RWPE2 (cell line): ENCODE measurements at places on chromosomes 3 and 15.
A peak's percentile ranks its signal among the peaks of the same experiment; 100 is the strongest.

DNA sequence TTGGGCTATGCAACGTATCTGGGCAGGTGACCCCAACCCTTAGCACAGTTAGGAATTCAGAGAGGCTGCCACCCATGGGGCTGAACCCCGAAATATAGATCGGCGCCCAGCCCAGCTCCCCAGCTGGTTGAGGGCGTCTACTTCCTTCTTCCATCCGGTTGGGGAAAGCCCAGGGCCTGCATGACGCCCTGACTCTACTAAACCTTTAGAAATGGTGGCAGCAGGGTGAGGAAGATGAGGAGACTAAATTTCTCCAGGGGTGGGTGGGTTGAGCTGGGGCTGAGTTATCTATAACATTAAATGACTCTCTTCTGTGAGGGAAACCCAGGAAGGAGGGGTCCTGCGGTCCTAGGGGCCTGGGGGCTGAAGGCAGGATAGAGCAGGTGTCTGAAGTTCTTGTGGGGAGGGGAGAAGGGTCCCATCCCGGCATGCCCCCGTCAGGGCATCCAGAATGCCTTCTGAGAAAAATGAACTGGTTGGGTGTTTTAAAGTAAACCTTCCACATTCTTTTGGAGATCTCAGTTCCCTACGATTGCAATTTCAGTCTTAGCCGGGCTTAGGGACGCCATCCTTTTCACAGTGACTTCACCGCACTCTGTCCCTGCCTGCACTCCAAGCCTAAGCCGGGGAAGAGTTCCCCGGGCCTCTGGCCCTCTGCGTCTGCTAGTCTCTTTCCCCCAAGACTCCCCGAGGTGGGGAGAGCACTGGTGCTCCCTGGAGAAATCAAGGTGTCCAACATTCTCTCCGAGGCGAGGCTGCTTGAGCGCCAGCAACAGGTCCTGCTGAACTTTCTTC, 28.5 kb downstream of the NR2F2 start:
- DNase-seq: no peak

- no peak for DNase-seq
These were observed 65.5 kb downstream of the BBX start for GRCh38 chr3:107588217-107588616.

- no peak for DNase-seq
These were observed 46.2 kb downstream of the C3orf38 start for GRCh38 chr3:88195951-88196434.

DNA sequence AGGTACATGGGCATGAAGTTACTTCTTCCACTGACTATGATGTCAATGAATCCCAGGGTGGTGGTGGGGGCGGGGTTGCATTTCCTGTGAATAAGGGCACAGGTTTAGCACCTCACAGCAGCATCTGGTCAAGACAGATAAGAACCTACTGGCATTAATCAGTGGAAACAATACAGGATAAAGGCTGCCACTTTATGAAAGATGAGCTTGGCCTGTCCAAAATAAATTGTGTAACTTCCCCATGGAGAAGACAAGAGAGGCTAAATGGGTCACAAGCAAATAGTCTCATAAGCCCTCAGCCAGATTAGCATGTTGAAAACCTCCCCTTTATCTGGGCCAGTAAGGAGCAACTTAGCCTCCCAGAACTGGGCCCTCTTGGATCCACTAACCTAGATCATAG, 27.4 kb upstream of the PLSCR2 start:
- DNase-seq: no peak

- no peak for DNase-seq
These were observed 6.1 kb upstream of the PRKCD start for GRCh38 chr3:53154881-53155285.

- no peak for DNase-seq
These were observed 68.9 kb downstream of the ABTB1 start for GRCh38 chr3:127741690-127742089.

DNA sequence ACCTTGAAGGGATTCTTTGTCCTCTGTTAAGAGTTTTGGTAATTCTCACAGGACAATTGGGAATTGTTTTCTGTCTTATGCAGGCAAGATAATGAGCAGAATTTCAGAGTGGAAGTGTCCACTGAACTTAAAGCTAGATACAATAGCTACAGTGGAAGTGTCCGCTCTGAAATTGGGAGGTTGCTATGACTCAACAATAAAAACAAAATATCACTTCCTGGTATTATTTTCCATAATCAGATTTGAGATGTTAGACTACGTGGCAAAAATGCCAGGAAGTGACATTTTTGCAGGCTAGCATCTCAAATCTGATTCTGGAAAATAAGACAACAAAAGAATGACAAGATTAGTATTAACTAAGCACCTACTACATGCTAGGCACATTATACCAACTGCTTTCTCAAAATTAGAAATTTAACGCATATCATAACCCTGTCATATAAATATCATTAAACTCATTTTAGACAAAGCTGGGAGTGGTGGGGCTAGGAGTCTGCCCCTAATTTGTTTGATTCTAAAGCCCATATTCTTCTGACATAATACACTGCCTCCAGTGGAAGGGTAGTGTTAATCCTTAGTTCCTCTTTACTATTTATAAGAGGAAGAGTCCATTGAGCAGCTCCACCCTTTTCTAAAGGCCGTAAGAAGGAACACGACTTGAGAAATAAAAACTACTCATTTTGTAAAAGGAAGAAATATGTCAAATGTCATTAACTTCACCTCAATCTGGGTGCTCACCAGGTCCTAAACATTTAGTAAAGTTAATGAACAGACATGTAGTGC, 266.9 kb upstream of the STT3B start:
- no peak for DNase-seq

DNA sequence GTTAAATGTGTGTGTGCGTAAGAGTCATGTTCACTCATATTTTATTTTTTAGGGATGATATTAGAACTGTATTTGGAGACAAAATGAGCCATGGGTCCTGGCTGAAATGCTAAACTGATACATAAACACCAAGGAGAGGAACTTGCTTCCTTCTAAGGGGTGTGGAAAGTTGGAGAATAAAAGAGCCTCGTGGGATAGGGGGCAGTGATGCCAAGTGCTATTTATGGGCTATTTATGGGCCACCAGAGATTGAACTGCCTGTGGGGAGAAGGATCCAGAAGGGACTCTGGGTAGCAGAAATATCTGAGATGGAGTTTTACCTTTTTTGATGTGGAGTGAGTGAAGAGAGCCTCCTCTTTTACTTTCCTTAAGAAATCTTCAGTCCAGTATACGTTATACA, 1.8 kb upstream of the ARNT2 start:
- DNase-seq: no peak

DNA sequence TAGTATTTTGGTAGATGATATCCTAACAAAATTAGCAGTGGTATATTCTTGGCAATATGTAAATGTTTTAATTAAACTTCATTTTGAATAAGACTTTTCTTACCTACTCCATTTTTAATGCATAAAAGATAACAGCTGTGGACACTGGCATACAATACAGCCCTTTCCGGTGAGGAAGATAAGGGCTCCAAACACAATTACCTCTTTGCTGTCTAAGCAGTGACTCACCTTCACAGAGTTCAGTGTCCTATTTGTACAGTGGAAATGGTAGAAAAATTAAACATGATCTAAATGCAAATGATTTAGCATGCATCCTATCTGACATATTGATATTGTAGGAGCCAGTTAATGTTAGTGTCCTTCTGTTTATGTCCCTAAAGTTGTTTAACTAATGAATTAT, 969.4 kb downstream of the PLOD2 start:
- no peak for DNase-seq

DNA sequence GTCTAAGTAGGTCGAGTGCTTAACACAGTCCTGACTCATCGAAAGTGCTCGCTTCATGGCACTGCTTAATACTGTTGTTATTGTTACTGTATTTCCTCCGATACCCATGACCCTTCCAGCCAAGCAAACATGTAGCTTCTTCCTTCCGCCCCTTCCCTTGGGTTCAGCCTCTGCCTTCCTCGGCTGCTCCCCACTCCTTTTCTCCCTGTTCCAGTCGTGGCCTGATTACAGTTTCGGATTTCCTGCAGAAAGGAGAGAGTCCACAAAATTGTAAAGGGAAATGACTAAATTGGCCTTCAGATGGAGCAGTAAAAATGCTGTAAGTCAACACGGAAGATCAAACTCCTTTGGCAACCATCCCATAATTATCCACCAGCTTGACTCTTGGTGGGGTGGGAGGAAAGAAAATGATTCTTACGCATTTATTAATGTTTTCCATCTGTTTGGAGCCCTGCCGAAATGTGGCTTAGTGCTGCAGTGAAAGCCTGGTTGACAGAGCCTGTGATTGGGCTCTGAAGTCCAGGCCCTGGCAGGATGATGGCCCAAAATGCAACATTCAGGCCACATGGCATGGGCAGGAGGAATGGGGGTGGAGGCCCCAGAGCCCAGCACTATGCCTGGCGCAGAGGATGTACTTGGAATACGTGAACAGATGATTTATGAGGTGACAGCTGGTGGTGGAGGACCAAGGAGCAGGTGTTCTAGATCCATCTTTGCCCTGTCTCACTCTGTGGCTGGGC, 37.6 kb downstream of the FAM3D start:
- DNase-seq: no peak

DNA sequence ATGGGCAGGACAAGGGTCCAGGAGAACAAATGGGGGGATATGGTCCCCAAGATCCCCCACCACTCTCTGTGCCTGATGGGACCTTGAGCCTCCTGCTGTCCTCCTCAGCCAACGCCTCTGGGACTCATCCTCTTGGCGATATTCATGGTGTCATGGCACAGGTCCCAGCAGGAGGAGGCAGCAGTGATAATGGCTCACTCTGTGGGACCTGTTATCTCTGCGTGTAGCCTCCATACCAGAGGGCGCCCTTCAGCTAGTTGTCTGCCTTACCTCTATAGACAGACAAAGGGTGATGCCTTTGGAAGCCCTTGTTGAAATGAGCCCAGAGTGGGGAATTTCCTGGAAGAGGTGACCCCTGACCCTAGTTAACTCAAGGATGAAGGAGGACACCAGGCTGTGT, 7.4 kb downstream of the ZBTB47 start:
- no peak for DNase-seq

DNA sequence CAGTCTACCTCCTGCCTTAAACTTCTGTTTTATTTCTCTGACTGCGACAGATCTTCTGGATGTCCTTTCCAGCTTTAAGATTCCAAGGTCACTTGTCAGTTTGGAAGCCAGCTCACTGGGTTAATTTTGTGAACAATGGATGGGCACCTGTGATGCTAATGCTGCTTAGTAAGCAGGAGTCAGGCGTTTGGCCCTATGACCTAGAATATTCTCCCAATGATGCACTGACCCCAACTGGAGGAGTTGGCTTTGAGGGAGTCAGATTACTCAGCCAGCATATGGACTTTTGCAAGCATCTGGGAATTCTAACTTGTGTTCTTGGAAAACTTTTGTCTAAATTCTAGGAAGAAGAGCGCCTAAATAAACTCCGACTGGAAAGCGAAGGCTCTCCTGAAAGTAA, 28.1 kb downstream of the HACD3 start:
- no peak for DNase-seq

GRCh38 chr3:131907796-131908195, 127.0 kb downstream of the CPNE4 start:
- no peak for DNase-seq

- no peak for DNase-seq
These were observed 209.5 kb upstream of the ST8SIA2 start for GRCh38 chr15:92184142-92184541.

DNA sequence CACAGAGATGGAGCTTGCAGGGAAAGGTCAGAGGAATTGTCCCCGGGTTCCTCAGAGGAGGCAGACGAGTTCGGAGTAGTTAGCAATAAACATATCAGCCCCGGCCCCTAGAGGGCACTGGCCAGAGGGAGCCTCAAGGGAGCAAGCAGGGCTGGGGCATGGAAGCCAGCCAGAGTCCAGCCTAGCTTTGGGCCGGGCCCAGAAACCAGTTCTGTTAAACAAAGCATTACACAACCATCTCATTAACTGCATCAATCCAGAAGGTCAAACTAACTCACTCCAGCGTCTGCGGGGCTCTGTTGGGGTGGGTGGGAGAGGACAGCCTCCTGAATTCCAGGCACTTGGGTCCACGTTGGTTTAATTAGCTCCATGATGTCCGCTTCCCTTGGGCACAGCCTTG, 41.0 kb upstream of the IREB2 start:
- DNase-seq: peak; percentile 54

- DNase-seq: no peak
These were observed 77.8 kb upstream of the LPP start for GRCh38 chr3:188076176-188076575.

DNA sequence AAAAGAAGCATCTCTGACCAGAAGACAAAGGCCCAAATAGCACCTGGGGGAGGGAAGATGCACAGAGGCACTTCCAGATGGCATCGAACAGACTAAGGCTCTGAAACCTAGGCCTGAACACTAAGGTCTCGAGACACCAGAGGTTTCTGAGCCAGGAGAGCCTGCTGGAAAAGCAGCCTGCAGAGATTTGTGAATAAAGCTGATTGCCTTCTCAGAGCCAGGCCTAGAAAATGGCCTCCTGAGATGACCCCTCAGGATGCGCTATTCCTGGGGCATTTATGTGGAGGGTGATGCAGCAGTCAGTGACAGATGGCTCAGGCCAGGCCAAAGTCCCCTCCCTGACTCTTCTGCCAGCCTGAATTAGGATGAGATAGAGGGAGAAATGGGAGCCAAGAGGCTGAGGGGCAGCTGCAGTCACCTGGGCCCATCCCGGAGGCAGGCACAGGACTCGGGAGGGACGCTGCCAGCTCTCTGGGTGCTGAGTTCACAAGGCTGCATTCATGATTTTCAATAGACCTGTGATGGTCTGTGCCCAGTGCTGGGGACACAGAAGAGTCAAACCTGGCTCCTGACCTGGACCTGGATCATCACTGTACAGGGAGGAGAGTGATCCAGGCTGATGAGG, 6.9 kb downstream of the PRSS50 start:
- peak; percentile 19 for DNase-seq

DNA sequence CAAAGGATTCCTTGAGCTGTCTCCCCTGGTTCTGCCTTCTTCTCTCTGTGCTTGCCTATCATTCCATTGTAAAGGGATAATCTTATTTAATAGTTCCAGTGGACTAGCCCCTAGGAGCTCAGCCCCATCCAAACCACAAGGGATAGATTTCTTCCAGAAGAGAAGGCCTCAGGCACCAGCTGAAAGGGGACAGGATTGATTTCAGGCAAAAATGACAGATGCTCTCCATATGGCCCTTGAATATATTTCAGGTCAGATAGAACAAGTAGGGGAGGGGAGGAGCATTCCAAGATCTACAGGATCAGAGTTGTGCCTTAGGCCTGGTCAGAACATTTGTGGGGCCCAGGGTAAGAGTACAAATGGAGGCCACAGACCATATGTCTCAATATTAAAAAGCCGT, 85.3 kb downstream of the RPLP1 start:
- DNase-seq: no peak

DNA sequence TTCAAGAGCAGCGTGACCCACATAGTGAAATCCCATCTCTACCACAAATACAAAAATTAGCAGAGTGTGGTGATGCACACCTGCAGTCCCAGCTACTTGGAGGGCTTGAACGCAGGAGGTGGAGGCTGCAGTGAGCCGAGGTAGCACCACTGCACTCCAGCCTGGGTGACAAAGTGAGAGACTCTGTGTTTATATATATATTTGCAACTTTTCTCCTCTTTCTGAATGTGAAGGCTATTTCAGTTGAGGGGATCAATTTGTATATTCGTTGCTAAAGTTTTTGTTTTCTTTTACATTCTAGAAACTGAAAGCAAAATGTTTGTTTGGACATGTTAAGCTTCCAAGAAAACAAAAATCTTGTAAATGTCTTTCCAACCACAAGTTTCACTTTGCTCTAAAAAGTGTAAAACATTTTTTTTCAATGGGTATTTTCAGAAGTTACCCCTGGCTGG, 29.8 kb upstream of the FAM98B start:
- DNase-seq: no peak
